ENCODE measurements at places on chromosomes 16 and 17.

DNA sequence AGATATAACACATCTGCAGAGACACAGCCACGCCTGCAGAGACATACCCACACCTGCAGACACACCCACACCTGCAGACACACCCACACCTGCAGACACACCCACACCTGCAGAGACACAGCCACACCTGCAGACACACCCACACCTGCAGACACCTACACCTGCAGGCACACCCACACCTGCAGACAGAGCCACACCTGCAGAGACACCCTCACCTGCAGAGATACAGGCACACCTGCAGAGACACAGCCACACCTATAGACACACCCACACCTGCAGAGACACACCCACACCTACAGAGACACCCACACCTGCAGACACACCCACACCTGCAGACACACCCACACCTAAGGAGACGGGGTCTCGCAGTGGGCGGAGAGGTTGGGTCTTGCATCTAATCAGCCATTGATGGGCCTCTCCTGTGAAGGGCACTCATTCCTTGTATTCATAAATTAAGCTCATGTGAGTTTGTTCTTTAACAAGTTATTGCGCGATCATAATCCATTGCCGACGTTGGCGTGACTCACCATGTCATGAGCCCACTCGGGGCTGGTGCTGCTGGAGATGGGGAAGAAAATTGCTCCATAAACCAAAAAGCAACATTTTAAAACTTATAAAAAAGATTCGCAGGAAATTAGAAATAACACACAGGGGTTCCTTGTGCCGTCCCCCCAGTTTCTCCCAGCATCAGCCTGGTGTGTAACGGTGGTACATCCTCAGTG, 28.9 kb upstream of the CDH15 start:
- DNase-seq: no peak

GRCh38 chr17:62723842-62724241, 84.3 kb downstream of the MARCHF10 start:
- DNase-seq: no peak

GRCh38 chr17:17725011-17725751, 43.9 kb downstream of the RAI1 start:
- DNase-seq: no peak

DNA sequence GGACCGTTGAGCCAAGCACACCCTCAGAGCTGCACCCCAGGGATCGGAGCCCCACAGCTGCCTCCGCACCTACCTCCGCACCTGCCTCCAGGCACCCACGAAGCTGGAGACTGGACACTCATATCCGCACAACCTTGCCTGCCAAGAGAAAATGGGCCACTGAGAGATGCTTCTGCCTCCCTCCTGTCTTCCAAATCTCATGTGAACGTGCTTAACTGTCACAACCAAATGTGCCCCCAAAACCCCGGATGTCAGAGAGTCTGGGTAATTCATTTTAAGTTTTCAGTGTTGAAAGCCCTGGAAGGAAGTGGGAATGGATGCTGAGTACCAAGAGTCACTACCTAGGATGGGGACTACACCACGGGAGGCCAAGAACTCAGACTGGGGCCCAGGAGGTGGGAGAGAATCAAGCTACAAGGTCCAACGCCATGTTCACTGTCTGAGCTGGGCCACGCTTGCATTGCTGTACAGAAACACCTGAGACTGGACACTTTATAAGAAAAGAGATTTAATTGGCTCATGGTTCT, 49.5 kb upstream of the MEAK7 start:
- peak; percentile 76 for DNase-seq

GRCh38 chr16:1612320-1613111, at the start of gene CRAMP1:
Gene CRAMP1, plus strand, starts transcription at chr16:1612360. Its CDS starts 2,280 bp downstream, at chr16:1614640.
- peak; percentile 17 for DNase-seq

GRCh38 chr16:85483424-85483823, 129.7 kb upstream of the GSE1 start:
- DNase-seq: no peak

GRCh38 chr16:62711797-62712196, 675.6 kb upstream of the CDH8 start:
- DNase-seq: no peak

DNA sequence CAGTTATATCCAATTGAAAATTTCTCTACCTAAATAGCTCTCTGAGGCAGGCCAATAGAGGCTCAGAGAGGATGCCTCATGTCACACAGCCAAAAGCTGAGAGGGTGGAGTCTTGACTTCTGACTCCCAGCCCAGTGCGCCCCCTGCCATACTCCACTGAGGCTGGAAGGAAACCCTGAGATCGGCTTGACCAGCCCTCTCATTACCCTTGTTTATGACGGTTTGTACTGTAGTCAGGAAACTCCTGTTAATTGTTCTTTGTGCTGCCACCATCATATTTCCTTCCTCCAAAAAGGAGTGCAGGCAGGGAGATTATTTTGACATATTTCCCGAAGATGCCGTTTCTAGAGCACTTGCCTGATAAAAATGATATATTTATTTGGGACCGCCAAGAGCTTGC, 107.9 kb downstream of the AIPL1 start:
- DNase-seq: no peak

DNA sequence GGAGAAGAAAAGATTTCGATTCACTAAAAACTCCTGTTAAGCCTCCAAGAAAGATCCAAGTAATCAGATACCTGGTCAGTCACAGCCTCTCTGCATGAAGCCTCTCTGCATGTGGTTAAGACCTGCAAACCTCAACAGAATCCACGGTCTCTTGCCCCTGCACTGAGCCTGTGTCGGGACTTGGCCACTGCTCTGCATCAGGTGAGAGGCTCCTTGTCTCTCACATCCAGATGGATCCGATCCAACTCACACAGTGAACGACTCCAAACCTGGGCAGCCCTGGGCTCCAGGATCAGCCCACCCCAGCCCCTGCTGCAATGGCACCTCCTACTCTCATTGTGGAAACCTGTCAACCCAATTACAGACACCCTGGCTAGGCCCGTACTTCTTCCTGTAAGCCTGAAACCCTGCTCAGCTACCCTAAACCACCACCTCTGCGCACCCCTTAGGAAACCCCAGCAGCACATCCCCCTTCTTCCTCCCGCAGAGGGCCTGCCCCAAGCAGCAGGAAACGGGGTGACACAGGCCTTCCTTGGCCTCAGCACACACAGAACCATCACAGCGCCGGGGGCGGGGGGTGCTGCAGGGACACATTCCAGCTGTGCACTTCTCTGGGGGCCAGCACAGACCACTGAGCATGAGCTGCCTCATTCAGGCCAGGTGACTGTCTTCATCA, 129.5 kb downstream of the ANKRD11 start:
- peak; percentile 87 for DNase-seq

DNA sequence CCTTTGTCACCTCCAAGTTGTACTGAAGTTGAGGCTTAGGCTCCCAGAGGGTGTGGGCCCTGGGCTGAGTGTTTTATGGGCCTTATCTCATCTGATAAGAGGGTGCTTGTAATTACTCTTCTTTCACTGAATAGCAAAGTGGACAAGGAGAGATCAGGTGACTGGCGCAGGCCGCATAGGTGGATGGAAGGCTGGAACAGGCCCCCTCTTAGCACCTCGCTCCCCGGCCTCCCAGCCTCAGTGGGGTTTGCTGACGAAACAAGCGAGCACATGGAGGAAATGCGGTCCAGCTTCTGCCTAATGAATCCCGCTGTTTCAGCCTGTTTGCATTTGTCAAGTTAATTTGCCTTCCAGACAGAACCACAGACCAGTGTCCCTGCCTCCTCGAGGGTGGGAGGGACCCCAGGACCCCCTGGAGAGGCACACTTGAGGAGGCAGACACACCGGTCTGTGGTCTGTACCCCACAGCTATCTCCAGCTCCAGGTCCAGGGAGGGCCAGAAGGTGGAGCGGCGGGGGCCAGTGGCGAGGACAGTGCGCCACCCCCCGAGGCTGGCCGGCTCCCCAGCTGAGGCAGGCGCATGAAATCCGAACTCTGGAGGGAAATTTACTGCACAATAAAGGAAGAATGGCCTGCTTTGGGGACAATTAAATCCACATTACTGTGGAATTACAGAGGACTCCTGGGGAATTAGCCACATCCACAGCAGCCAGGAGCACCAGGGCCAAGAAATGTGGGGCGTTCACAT, 123.4 kb downstream of the NTN1 start:
- DNase-seq: no peak

- no peak for DNase-seq
Measured at GRCh38 chr16:75632857-75633256, 9.8 kb upstream of the ADAT1 start.

DNA sequence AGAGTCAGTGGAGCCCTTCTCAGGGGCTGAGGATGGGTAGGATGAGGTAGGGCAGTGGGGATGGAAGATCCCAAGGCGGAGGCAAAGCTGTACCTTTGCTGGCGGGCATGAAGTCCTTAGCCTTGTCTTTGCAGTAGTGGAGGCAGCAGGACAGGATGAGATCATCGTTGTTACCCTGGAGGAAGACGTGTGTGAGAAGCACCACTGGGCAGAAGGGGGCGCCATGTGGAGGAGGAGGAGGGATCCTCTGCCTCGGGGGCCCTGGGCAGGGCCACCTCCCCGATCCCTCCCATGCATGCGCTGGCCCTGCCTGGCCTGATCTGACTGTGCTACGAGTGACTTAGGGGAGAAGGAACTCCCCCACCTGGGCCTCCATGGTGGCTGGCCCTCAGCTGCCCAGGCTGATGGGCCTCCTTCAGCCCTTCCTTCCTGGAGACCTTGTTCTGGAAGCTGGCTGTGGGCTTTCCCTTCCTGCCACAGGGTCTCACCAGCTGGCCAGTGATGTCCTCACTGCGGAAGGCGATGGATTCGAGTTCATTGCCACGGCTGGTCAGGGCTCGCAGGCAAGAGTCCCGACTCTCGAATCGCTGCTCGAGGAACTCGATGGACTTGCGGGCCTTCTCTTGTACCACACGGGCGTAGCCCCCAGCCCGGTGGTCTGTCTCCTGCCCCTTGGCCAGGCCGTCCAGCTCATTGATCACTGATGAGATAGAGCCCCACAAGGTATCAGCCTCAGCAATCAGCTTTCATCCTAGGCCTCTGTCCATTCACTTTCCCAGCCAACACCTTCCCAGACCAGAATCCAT, 10.3 kb downstream of the HIC1 start:
- DNase-seq: no peak

- DNase-seq: no peak
Measured at GRCh38 chr17:45129940-45130680, 2.2 kb downstream of the PLCD3 start.

DNA sequence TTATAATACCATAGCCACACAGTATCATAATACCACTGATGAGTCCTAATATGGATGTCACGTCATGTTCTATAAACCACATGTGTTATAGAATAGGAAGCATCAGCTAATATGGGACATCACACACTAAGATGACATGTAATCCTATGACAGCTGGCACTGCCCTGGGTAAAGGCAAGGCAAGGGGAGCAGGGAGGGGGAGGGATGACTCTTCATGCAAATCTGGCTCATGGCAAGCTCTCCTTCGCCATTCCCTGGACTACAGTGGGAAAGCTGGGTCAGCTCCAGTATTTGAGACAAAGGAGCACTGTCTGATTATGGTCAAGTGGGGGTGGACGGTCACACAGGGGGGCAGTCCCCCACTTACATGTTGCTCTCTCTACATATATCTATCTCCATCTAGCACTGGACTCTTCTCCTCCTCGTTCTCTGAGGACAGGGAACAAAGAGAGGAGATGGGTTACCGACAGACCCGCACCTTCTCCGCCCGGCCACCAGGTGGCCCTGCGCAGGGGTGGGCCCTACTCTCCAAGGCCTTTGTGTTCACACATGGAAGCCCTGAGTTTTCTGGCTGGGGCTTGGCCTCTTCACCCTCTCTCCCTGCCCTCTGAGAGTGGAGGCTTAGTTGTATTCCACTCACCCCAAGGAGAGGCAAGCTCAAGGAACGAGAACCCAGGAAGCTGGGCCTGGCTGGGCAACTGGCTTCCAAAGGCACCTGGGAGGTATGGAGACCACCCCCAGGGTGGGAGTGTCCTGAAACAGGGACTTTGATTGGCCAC, 23.4 kb upstream of the MPO start:
- DNase-seq: peak; percentile 44

DNA sequence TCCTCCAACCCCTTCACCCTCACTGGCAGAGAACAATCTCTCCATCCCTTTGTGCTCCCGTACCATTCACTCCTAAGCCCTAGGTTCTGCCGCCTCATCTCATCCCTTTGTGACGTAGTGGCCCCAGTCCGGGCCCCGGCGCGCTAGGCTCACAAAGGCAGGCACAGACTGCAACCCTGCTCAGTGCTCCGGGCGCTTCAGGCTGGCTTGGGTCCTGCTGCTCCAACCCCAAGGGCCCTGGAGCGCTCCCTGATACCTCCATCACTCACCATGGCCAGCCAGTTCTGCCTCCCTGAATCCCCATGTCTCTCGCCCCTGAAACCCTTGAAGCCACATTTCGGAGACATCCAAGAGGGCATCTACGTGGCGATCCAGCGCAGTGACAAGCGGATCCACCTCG, at the start of gene KIF2B:
KIF2B (plus strand) TSS at position 164 of the 400 bp plus-strand sequence; CDS start at position 271, 107 bp downstream.
- no peak for DNase-seq

- DNase-seq: no peak
Measured at GRCh38 chr17:32819035-32819434, 57.9 kb downstream of the MYO1D start.

DNA sequence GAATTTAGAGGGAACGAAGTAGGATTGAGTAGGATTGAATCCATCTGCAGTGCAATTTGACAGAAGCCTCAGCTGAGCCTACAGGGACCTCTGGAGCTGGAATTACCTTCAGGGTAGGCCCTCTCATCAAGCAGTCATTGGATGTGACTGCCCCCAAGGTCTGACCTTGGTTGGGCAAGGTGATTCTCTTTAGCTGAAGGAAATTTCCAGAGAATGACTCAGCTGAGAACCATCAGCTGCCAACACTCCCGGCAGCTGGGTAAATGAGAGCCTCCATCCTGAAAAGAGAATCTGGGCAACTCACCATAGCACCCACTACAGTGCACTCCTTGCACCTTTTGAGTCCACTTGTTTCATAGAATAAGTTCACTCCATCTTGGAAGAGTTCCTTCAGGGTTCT, 113.5 kb upstream of the MED13 start:
- no peak for DNase-seq

DNA sequence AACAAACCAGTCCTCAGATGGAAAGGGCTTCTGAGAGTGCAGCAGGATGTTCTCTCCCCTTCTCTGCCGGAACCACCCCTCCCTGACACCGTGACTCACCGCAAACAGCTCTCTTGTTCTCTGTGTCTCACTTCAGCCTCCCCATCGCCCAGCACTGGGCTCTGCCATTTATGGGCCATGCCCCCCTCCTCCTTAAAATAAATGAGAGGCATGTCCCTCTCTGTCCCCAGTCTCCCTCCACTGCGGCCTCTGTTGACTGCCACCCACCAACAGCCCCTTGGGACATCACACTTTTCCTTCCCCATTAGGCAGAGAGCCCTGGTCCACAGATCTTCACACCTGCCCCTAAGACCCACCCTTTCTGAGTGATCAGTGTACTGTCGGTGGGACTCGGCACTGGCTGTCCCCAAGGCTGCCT, 6.3 kb downstream of the CCDC102A start:
- DNase-seq: peak; percentile 65

DNA sequence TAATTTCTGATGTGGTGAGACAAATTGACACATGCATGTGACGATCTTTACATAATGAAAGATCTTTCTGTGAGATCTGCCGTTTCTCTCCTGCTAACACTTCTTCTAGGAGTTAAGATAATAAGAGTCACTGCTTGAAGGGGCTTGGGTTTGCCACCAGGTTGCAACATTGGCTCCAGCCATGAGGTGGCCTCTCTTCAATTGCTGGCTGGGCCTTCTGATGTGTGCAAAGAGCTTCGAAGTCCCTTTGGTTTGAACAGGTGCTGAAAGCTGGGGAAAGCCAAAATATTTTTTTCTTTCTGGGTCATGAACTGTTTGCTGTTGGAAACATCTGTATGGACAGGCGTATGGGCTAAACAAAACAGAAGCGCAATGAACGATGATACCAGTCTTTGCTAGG, 204.1 kb upstream of the SALL1 start:
- no peak for DNase-seq
